CD4-positive, alpha-beta T cell treated with Interleukin-2 at 100 ng/mL for 4 hours (primary cell): ENCODE measurements at places on chromosomes 3 and 15.

GRCh38 chr3:29456901-29457300 lies 176.0 kb downstream of the RBMS3 start:
- no peak for DNase-seq

GRCh38 chr3:52195823-52196331 lies 2.1 kb upstream of the ALAS1 start:
- no peak for DNase-seq

DNA sequence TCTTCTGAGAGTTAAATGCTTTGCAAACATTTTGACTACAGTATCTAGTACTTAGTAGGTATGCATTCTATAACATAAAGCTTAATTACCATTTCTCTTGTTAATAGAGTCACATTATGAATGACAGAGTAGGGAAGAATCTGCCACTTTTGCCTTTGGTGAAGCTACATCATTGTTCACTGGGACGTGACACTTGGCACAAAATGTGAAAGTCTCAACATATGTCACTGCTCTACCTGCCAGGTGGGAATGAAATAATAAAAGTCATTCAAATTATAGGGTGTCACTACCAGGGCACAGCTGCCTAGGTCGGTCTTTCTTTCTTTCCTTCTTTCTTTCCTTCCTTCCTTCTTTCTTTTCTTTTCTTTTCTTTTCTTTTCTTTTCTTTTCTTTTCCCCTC lies 17.6 kb downstream of the GPR87 start:
- no peak for DNase-seq

DNA sequence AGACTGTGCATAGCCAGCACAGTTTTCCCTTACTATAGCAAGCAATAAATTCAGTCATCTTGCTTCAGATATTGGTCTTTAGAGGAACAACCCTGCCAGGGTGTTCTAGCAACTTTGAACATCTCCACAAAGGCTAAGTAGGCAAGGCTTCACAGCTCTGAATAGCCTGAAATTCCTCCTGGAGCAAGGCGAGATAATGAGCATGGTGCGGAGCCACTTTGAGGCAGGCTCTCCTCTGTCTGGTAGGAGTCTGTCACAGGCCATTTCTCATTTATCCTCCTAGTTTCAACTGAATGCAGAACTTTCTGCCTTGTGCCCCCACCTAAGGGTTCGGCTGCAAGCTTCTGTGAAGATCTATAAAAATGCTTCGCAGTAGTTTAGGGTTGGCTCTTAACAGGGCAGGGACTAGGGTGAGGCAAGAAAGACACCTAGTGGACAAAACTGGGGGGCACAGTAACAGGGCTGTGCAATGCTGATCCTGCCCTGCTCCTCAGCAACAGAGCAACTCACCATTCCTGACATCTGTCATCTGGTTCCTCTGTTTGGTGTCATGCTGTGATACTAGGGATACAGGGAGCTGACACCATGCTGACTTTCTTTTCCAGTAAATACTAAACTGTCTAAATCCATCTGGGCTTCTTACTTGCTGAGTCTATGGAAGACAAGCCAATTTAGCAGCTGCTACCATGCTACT lies 16.6 kb upstream of the EHHADH start:
- no peak for DNase-seq

GRCh38 chr3:169666076-169666375 lies 2.5 kb upstream of the MECOM start:
- no peak for DNase-seq

DNA sequence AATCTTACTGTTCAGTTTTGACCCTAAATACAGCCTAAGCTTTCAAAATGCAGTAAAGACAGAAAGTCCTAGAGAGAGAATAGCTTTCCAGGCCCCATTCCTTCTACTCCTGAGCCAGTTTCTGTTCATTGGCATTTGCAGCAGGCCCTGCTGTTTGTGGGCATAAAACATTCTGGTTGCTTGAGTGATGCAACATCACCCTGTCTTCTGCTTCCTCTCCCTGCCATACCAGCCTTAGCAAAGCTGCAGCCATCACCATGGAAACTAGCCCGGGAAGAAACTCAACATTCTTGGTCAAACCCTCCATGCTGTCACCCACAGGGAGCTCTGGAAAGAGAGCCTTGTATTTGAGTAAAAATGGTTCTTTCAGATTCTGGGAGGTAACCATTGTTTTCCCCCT lies 325.7 kb downstream of the MAGI1 start:
- no peak for DNase-seq

DNA sequence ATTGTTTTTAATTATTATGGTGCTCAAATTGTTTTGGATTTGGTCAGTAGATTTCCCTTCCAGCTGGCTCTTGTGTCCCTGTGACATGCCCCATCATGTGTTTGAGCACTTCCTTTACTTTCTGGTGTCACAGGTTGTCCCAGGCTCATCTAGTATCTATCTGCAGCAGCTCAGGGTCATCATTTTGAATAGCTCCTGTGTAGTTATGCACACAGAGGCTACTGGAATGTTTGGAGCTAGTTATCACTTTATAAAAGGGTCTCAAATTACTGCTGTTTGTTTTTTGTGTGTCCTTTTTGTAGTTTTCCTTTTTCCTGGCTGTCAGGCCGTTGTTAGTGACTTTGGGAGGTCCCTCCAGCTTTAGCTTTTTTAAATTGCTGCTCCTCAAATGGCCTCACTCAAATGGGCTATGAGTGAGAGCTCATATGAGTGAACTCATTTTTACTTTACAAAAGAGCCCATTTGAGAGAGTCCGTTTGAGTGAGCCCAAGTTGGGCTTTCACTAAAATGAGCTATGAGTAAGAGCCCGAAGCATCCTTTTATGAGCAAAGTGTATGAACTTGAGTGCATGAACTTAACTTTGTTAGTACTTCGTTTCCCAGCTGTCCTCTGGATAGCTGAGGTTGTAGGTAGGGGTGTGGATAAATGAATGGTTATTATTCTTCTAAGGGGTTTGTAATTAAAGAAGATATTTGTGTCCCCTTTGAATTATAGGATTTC lies 43.8 kb downstream of the SQOR start:
- DNase-seq = no peak

- no peak for DNase-seq
These were observed 201.9 kb downstream of the PDCD6IP start for GRCh38 chr3:34000301-34000700.
